Activated CD8-positive, alpha-beta memory T cell treated with anti-CD3 and anti-CD28 coated beads, Interleukin-2, amount 10 ng/mL, durations not matched to agents 7 days and 5 days (primary cell): ENCODE measurements at places on chromosomes 4 and X.

DNA sequence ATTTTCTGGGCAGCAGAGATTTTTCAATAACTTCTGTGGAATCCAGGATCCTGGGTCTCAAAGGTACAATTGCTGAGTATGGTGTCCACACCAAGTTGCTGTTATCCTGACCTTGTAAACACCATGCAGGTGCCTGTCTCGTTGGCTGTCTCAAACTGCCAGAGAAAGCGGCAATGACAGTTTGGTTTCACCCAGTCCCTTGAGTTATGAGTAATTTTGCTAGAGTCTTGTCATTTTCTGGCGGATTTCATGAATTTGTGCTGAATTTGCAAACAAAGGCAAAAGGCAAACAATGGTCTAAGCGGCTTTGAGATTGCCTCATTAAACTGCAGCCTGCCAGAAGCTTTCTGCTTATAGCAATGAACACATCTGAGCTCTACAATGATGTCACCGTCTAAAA is 847.9 kb downstream of the RAB28 start:
- DNase-seq, result no peak

DNA sequence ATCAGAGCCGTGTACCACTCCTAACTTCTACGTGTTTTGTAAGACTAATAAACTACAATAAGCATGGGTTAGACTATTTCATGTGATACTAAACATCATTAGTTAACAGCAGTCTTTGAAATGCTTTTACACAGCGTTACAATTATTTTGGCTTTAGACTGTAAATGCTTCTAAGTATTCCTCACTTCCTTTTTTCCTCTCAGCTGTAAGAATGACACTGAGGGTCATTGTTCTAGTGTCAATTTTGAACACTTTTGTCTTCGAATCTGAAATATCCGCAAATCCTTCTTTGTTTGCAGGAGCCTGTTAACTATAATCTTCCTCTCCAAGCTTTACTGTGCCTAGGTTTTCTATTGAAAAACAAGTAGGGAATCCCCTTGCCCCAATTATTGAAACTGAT is 1.5 kb downstream of the ABCE1 start:
- DNase-seq, result no peak

DNA sequence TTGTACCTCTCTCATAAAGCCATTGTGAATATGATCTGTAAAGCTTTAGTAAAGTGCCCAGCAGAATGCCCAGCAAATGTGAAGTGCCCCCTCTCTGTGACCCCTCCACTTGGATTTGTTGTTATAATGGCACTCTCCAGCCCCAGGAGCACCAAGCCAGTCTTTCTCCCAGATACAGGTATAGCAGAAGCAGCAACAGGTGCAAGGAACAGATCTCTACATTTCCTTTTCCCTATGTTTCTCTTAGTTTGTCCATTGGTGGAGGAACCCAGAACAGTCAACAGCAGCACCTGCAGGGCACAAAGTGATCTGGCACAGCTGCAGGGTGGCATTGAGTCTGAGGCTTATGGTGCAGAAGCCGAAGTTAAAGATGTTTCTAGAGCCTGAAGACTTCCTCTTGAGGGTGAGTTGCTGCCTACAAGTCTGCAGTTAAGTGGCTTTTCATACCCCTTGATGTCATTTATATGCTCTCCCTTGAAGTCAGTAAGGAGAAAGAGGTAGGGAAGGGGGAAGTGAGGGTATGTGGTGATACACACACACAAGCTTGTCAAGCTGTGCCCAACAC is 16.1 kb upstream of the CXCL3 start:
- DNase-seq, result no peak

- DNase-seq, result no peak
Measured at GRCh38 chr4:88327665-88328064, 43.3 kb upstream of the PPM1K start.

- no peak for DNase-seq
Measured at GRCh38 chr4:133000012-133000411, 149.1 kb upstream of the PCDH10 start.

GRCh38 chr4:116088771-116089170 is 975.4 kb upstream of the NDST4 start:
- DNase-seq, result no peak

- no peak for DNase-seq
Measured at GRCh38 chrX:118652717-118653116, 74.7 kb upstream of the IL13RA1 start.

DNA sequence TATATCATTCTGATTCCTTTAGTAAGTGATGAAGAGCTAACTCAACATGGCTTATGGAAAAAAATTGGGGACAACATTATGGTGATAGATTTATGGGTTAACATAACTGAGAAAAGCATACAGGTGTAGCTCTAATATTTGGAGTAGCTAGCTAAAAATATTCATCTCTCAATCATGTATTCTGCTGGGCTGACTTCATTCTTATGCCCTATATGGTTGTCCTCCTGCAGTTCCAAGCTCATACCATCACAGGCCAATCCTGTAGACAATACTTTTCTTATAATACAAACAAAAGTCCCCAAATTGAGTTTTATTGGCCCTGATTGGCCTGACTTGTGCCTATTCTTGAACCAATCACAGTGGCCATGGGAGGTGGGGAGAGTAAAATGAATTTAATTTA is 6.7 kb upstream of the FAM241A start:
- no peak for DNase-seq

- DNase-seq, result no peak
Measured at GRCh38 chr4:57410331-57411052, 300.3 kb upstream of the IGFBP7 start.

DNA sequence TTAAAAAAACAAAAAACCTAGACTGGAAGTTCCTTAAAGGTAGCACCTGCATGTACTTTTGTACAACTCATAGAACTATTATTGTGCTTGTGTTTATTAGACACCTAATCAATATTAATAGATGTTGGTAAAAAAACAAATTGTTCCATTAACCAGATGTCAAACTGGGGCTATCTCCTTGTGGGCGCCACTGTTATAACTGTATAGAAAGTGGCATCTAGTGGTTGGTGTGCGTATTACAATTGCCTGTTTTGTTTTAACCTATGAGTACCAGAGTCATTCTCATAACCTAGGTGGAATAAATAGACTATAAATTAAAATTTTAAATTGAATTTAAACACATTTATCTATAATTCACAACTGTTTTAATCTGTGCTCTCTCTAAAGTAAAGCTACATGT is 97.4 kb downstream of the COL4A5 start:
- no peak for DNase-seq

- DNase-seq, result no peak
Measured at GRCh38 chrX:11427453-11428071, 134.3 kb downstream of the AMELX start.

DNA sequence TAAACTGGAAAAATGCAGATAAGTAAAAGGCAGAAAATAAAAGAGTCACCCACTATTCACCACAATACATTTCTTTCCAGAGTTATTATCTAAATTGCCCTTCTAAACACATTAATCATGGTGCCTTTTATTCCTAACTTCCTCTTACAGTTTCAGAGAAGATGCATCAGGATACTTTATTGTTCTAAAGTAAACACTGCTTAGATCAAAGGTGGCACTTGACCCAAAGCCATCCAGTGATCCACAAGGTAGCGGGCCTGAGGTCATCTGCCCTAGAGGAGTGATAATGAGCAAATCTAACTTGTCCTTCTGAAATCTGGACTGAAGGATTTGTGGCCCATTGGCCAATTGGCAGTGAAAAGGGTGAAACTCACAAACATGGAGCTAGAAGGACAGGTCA is 12.0 kb upstream of the TMEM154 start:
- DNase-seq, result no peak

GRCh38 chrX:47228550-47229270 is 4.1 kb upstream of the USP11 start:
- DNase-seq, result no peak

DNA sequence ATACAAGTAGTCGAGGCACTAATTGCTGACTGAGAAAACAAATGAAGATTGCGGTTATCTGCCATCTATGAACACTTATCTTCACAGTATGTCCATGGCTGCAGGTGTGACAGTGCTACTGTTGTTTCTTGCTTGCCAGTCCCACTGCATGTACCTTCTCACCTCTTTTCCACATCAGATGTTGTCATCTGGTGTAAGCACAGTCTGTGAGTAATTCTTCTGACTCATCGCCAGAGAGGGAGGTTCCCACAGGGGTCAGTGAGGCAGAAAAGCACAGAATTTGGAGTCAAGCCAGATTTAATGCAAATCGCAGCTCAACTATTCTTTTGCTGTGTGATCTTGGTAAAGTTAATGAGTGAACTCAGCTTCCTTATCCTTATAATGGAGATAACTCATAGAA is 144.4 kb downstream of the GLRA2 start:
- DNase-seq, result no peak

- no peak for DNase-seq
Measured at GRCh38 chr4:95360256-95360903, 188.4 kb downstream of the UNC5C start.

GRCh38 chrX:67555578-67556203 is 11.9 kb downstream of the AR start:
- DNase-seq, result no peak

DNA sequence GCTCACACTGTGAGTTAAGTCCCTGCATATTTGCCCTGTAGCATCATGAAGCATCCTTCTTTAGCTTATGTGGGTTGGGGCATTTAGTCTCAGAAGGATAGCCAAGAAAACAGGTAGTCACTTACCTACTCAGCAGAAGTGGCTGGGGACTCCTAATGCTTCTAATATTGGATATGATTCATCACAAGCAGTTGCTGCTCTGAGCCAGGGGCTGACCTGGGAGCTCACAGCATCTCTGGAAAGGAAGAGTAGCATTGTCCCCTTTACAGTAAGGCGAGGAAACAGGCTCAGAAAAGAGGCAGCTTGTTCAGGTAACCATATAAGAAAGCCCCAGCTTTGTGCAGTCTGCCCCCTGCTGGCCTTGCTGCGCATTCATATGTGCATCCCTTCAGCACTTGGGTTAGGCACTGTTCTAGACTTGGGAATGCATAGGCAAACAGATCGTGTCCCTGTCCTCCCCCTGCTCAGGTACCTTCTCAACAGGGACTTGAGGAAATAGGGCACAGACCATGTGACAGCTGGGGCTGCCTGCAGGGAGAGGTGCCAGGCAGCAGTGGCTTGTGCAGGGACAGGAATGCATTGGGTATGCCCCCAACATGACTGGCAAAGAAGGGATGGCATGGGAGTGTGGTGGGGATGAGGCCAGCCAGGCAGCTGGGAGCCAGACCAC is 35.7 kb upstream of the TBC1D14 start:
- DNase-seq, result peak; percentile 88

GRCh38 chr4:76457885-76458284 is 22.9 kb downstream of the SHROOM3 start:
- DNase-seq, result no peak

DNA sequence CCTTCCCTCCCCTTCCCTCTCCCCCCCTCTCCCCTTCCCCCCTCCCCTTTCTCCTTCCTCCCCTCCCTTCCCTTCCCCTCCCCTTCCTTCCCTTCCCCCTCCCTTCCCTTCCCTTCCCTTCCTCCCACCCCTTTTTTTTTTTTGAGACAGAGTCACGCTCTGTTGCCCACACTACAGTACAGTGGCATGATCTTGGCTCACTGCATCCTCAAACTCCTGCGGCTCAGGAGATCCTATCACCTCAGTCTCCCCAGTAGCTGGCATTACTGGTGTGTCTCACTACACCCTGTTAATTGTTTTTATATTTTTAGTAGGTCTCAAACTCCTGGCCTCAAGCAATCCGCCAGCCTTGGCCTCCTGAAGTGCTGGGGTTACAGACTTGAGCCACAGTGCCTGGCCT is 66.6 kb downstream of the TBC1D9 start:
- DNase-seq, result no peak

DNA sequence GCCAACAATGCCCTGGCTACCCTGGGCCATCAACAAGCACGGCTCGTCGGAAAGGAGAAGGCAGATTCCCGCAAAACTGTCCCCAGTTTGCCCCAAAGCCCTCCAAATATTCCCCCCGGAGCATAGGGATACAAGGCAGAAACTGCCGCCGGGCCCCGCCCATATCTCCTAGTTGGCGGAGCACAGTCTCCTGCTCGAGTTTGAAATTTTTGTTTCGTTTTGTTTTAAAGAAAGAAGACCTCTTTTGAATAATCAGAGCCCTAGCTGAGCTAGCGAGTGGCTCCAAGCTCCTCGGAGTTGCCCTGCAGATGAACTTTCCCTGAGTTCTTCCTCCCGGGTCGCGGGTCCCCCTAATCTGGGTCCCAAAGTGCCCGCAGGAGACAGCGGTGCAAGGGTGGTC is 138.1 kb upstream of the ZIC3 start:
- no peak for DNase-seq
